NT2/D1 (cell line): ENCODE measurements at places on chromosomes 11 and 22.

DNA sequence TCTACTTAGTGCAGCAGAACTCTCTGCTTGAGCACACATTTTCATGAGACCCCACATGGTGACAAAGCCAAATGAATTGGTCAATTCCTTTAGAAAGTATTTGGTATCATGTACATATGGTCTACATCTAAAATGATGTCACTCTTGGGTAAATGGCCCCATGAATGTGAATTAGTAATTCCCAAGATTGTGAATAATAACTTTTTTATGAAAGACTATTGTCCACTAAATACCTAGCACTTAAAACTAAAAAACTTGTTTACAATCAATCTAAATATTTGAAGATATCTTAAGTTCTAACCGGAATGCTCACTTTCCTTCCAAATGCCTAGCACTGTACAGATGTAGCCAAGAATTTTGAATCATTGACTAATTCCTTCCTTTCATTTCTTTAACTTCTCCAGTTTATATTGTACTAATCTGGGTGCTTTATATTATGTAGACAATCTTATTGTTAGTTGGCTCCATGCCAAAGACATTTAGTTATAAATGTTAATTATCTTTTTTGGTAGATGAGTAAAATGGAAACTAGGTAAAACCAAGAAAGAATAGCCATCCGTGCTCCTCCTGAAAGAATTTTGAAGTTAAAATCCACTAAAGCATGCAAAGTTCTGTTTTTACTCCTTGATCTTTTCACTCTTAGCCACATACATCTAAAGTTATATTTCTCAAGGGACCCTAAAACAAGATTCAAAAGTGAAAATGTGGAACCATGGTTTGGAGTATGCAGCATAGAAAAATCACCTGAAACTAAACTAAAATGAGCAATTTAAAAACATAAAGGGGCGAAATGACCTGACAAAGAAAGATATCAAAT lies 145.0 kb upstream of the ARHGAP20 start:
- no peak for DNase-seq

DNA sequence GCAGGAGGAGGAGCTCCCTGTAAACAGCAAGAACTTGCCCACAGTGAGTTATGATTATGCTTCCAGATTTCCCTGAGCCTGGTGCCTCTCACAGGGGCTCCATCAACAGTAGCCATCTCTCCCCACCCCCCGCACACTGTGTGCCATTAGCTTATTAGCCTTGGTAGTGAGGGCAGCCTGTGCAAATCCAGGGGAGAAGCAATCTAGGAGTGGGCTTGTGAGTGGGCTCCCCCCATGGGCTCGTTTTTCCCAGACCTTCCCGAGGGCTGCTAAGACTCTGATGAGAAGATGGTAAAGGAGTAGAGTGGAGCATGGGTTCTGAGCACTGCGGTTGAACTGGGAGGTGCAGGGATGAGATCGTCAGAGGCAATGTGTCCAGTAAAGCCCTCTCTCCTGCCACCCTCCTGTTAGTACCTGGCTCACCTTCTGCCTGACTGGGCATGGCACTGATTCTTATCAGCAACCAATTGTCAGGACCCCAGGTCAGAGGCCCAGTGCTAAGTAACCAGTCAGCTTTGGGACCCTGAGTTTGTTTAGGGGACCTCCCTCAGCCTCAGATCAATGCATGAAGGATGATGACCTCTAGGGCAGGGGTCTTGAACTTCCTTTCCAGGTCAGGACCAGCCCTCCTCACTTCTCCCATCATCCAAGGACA lies 38.4 kb upstream of the TP53I11 start:
- no peak for DNase-seq

GRCh38 chr11:66011239-66011784 lies 496 bp upstream of the CST6 start:
- peak; percentile 15 for DNase-seq

GRCh38 chr11:35162745-35163144 lies 23.8 kb downstream of the CD44 start:
- DNase-seq, result no peak
